ENCODE measurements at places on chromosomes 16 and 17.

GRCh38 chr17:70078549-70078948 is 3.5 kb downstream of the KCNJ16 start:
- no peak for DNase-seq

GRCh38 chr17:77328823-77329740 is 188.3 kb downstream of the SEC14L1 start:
- DNase-seq: no peak

- DNase-seq: peak; percentile 26
Measured at GRCh38 chr16:84478172-84478947, 26.1 kb downstream of the MEAK7 start.

GRCh38 chr17:83136156-83136555 is 56.7 kb downstream of the METRNL start:
- no peak for DNase-seq

GRCh38 chr16:15492091-15492740 is 57.8 kb downstream of the BMERB1 start:
- DNase-seq: peak; percentile 58

- DNase-seq: peak; percentile 4
Measured at GRCh38 chr16:590188-590814, 435 bp downstream of the RAB40C start.

DNA sequence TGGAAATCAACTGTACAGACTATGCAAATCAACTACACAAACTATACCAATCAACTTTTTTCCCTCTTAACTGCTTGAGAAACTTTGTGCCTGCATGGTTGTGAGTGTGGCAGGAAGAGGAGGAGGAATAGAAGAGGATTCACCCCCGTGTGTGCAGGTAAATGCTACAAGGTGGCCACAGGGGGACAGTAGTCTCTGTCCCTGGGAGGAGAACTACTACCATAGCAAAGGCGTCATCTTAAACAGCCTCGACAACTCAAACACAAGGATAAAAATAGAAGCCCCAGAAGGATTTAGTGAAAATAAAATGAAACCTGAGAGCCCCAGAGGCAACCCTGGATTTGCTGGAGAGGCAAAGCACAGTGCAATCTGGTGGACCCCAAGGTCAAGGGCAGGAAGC is 199.5 kb upstream of the DYNLRB2 start:
- DNase-seq: no peak

DNA sequence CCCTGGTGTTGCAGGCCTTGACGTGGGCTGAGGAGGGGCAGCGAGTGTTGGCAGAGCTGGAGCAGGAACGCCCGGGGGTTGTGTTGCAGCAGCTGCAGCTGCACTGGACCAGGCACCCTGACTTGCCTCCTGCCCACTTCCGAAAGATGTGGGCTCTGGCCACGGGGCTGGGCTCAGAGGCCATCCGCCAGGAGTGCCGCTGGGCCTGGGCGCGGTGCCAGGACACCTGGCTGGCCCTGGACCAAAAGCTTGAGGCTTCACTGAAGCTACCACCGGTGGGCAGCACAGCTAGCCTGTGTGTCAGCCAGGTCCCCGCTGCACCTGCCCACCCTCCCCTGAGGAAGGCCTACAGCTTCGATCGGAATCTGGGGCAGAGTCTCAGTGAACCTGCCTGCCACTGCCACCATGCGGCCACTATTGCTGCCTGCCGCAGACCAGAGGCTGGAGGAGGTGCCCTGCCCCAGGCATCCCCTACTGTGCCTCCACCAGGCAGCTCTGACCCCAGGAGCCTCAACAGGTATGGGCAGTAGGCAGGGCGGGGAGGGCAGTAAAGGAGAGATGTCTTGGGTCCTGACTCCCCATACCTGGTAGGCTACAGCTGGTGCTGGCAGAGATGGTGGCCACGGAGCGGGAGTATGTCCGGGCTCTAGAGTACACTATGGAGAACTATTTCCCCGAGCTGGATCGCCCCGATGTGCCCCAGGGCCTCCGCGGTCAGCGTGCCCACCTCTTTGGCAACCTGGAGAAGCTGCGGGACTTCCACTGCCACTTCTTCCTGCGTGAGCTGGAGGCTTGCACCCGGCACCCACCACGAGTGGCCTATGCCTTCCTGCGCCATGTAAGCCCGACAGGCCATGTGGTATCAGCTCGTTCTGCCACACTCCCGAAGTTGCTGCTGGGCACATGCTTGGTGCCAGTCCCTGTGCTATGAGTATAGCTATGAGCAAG is 5.6 kb downstream of the PLEKHG4 start:
- DNase-seq: no peak

GRCh38 chr17:74415608-74416396 is 16.1 kb upstream of the GPRC5C start:
- no peak for DNase-seq

DNA sequence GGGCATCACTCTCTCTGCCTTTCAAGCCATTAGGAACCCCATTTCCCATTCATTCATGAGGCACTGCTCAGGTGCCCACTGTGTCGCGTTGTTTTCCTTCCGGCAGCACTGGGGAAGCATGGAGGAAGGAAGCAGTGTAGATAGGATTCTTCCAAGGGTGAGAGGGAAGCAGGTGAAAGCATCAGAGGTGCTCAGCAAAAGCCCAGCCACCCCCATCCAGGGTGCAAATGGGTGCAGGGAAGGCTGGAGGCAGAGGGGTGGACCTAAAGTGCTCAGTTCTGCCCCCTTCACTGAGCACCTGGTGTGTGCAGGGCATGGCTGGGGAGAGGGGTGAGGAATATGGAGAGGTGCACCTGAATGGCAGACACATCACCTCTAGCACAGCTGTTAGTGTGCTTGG is 3.4 kb upstream of the NXPH3 start:
- DNase-seq: no peak

GRCh38 chr17:8916466-8916865 is 49.0 kb upstream of the PIK3R6 start:
- DNase-seq: peak; percentile 74

DNA sequence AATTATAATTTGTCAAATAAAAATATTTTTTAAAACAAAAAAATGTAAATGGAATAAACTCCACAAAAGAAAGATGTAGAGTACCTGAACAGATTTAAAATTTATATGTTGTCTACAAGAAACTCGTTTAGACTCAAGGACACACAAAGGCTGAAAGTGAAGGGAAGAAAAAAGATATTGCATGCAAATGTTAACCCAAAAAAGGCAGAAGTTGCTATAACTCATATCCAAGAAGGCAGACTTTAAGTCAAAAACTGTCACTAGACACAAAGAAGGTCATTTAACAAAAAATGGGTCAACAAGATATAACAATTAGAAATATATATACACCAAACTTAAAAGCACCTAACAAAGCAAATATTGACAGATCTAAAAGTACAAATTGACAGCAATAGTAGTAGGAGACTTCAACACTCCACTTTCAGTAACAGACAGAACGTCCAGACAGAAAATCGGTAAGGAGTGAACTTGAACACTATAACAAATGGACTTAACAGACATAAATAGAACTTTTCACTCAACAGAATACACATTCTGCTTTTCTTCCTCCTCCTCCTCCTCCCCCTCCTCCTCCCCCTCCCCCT is 40.8 kb upstream of the MYLK3 start:
- DNase-seq: no peak

- DNase-seq: no peak
Measured at GRCh38 chr17:67376415-67376736, 705 bp upstream of the PITPNC1 start.

GRCh38 chr17:75457047-75457654 is 716 bp downstream of the TMEM94 start:
- no peak for DNase-seq

GRCh38 chr17:22507823-22508222 is 815.5 kb downstream of the KCNJ18 start:
- no peak for DNase-seq

- DNase-seq: no peak
Measured at GRCh38 chr17:75485688-75486087, 29.3 kb downstream of the TMEM94 start.

- DNase-seq: no peak
Measured at GRCh38 chr17:77569846-77570564, 388.5 kb upstream of the TNRC6C start.

DNA sequence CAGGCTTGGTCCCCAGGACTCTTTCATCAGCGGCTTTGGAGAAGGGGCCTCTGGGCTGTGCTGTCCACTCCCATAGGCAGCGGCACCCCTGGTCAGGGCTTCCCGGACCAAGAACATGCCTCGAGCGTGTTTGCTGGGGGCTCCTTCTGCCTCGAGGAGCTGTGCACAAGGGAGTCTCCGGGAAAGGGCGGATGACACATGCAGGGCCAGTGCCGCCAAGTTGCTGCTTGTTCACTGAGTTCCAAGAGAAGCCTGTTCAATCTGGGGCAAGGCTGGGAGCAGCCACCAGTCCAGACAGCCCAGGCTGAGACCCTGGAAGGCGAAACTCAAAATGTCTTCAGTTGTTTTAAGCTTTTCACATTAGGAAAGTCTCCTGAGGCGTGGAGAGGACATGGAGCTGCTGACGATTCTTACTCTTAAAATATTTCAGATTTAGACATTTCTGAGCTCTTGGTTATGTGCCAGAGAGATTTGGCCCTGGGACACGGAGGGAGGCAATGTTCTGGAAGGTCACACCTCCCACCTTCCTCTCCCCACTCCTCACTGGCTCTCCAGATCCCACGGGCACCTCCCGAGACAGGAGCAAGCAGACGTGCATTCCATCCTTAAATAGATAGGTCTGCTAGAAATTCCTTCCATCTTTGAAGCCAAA is 84.5 kb upstream of the ZNF469 start:
- no peak for DNase-seq

DNA sequence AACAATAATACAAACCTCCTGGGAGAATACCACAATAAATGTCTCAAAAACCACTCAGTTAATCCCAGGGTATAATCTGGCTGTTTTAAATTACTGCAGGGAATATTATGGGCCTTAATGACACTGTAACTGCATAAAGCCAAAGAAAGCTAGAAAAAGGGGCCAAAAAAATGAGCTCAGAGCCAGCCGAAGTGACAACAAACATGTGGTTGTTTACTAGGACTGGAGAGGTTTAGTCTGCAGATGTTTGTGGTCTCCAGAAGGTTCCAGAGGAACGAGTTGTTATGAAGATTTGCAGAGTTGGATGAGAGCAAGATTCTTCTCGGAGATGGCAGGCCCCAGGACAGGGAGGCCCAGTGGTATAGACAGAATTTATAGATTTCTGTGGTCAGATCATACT is 97.1 kb upstream of the AKTIP start:
- no peak for DNase-seq

DNA sequence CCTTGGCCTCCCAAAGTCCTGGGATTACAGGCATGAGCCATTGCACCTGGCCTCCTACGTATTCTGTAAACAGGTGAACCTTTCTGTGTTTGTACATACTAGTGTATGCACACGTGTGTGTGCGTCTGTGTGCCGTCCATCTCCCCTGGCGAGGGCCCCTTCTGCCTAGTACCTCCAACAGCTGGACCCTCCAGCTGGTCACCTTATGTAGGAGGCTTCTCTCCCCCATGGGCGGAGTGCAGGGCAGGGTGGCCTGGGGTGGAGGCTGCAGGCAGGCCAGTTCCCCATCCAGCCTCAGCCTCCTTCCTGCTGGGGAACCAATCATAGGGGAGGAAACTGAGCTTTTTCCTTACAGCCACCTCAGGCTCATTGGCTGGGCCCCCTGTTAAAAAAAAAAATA is 24.4 kb upstream of the DOC2B start:
- no peak for DNase-seq

DNA sequence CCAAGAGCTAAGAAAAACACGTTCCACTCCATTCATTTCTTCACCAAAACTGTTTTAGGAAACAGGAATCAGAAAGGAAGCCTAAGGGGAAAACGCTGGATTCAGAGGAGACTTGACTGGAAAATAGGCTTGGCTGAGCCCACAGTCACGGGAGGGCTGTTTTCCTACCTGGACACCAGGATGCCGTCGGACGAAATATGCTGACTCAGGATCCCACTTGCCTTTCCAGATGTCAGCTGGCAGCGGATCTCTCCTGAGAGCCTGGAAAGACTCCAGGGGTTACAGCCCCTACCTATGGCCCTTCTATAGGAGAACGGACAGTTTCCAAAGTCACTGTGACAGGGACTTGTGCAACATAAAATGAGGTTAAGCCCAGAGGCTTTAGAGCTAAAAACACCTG is 245.1 kb downstream of the C16orf95 start:
- no peak for DNase-seq

DNA sequence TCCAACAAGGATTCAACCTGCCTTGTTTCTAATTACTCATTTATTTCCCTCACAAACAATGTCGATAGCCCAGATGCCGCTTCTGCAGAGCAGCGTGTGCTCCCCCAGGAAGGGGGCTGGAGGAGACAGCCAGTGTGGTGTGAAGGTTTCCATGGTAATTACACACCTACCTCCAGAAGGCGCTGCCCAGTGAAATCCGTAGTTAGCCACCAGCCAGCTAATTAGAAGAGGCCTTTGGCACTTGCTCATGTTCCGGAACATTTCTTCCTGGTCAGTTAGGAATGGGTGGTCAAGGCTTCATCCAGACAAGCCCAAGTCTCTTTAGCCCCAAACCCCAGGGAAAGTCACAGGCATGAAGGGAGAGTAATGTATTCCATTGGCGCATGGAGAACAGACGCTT is 342.5 kb upstream of the C16orf82 start:
- no peak for DNase-seq

DNA sequence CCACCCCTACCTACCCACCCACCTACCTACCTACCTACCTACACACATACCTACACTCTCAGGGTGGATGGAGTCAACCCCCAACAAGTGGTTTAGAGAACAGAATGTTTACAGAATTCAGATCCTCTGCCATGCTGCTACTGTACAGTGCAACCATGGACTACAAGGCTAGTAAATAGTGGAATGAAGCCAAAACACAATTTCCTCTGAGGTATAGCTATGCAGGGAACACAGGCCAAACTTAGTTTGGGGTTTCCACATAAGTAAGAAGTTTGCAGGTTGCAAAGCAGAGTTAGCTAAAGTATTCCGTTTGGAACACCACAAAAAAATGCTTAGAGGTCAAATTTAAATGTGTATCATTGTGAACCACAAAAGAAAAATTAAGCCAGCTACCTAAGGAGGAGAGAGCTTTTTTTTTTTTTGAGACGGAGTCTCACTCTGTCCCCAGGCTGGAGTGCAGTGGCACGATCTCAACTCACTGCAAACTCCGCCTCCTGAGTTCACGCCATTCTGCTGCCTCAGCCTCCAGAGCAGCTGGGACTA is 2.7 kb upstream of the AP1G1 start:
- no peak for DNase-seq

- no peak for DNase-seq
Measured at GRCh38 chr17:81476635-81477034, 36.0 kb downstream of the ACTG1 start.

DNA sequence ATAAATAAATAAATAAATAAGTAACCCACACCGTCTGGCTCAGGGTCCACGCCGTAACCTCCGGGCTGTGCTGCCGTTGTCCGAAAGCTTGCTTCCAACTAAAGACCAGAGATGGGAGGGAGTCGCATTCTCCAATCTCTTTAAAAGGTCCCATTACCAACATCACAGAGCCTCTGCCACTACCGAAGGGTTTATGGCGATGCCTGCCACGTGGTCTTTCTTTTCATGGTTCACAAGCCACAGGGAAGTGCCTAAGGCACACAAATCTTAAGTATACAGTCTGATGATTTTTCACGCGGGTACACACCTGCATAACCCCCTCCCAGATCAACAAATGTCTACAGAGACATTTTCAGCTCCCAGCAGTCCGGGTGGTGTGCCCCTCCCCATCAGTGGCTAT is 1.4 kb downstream of the COTL1 start:
- peak; percentile 32 for DNase-seq

Data from inflammatory macrophage (primary cell).